ENCODE measurements at places on chromosomes 4 and X.

DNA sequence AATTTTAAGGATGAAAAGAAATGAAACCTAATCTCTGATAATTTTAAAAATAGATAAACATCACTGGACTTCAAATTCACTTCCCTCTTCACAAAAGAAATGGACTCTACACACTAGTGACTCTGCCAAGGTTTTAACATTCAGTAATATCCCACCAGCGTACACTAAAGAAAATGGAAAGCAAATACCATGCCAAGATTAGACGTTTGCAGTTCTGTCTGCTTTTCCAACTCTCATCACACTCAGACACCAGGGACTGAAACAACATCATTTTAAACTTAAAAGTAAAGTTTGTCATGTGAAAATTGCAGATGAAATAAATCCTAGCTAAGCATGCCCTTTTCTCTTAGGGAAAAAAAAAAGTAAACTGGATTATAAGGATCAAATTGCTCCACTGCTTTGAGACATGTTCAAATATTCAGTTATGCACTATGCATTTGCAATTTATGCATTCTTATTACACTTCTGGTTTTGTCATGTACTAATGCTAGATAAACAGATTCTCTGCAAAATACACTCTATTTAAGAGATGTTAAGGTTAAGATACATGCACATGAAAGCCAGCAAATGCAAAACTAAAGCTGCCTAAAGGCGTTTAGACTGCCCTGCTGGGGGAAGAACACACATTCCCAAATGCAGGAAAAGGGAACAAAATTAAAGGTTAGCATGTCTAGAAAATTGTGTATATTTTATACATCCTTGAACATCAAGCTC is 534.4 kb upstream of the EPHA5 start:
- no peak for DNase-seq

DNA sequence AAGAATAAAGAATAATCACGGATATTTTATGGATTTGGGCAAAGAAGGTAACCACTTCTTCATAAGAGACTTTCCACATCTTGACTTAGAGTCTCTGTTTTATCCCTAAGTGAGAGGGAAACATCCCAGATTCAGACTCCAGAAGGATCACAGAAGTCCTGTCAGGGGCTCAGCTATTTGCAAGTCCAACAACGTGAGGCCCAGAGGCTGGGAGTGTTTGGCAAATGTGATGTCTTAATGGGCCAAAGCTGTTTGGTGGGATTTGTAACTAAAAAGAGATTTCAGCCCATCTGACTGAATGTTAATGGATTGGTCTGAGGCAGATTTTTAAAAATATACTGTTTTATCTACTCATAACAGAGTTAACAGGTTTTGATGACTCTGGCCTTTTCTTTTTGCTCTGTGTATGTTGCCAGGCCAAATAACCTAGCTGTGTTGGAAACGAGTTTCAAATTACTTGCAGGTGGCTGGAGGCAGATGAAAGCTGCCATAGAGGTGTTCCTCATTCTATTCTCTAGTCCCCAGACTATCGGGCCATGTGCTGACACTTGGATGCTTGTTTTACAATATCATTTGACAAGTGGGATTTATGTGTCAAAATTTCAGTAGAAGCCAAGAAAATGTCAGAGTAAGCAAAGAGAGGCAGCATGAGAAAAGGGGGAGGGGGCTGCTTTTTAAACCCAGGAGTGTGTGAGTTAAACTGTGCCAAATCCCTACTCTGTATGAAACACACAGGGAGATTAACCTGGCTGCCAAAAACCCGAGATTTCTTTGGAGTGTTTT is 330.9 kb downstream of the DCHS2 start:
- DNase-seq, result no peak

- no peak for DNase-seq
Measured at GRCh38 chr4:175125410-175126068, 207.4 kb downstream of the ADAM29 start.

DNA sequence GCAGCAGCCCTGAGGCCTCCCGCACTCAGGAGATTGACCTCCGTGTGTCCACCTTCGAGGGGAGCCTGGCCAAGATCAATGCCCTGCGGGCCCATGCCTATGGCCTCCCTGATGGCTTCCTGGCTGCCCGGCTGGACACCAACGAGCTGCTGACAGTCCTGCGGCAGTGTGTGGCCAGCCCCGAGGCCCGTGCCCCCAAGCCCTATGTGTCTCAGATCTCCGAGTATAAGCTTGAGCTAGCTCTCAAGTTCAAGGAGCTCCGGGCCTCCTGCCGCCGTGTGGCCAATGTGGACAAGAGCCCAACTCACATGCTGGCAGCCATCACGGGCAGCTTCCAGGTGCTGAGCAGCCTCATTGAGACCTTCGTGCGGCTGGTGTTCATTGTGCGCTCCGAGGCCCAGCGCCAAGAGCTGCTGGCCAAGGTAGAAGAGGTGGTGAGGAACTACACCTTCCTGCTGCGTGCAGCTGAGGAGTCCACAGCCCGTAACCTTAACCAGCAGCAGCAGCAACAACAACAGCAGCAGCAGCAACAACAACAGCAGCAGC is 25.5 kb upstream of the PRPS1 start:
- DNase-seq, result no peak

DNA sequence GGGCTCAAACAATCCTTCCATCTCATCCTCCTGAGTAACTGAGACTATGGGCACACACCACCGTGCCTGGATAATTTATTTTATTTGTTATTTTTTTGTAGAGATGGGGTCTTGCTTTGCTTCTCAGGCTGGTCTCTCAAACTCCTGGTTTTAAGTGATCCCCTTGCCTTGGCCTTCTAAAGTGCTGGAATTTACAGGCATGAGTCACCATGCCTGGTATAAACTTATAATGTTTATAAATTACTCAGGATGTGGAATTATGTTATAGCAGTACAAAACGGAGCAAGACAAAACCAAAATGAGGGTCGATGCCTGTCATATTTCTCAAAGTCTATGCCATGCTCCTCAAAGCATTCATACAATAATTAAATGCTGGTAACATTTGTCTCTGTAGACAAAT is 29.8 kb upstream of the TEX13C start:
- no peak for DNase-seq

- DNase-seq, result peak; percentile 64
Measured at GRCh38 chr4:7377223-7377865, 57.4 kb downstream of the PSAPL1 start.

DNA sequence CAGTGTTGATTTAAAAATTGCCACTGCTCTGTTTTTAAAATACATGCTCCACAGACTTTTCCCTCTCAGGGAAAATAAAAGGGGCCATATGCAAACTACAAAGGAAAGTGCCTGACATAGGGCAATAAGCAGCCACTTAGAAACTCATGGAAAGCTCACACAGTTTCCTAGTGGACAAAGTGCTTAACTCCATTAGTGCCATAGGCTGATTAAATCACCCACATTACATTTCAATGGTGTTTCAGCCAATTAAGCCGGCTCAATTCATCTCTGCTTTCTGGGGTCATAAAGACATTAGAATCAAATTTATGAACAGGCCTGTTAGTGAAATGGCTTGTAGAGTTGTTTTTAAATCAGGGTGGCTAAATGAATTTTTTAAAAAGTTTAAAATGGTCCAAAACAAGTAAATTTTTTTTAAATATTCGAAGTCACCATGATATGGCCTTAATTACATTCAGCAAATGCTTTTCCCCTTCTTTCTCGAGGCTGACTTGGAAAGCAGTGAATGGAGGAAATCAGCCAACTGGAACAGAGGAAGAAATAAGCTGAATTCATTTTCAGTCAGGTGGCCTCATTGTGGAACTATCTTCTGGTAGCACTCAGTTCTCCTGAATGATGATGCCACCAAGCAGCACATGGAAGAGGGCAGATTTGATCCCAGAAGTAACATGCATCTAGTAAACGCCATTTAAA is 2305.1 kb upstream of the AGA start:
- DNase-seq, result no peak

DNA sequence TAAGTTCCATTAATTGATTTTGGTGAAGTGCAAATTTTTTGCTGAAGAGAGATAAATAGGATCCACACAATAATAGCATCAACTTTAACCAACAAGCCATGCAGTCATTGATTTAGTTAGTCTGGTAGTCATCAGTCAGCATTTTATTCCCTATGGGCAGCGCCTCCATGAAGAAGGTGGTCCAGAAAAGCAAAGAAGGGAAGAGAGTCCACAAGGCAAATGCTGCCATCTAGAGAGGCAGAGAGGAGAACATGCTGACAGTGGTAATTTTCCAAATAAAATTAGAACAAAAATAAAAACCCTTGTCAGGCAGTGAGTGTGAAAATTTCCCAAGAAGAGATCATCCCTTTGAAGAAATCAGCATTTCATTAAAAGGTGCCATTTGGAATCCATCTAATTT is 366.7 kb upstream of the FAM241A start:
- no peak for DNase-seq

DNA sequence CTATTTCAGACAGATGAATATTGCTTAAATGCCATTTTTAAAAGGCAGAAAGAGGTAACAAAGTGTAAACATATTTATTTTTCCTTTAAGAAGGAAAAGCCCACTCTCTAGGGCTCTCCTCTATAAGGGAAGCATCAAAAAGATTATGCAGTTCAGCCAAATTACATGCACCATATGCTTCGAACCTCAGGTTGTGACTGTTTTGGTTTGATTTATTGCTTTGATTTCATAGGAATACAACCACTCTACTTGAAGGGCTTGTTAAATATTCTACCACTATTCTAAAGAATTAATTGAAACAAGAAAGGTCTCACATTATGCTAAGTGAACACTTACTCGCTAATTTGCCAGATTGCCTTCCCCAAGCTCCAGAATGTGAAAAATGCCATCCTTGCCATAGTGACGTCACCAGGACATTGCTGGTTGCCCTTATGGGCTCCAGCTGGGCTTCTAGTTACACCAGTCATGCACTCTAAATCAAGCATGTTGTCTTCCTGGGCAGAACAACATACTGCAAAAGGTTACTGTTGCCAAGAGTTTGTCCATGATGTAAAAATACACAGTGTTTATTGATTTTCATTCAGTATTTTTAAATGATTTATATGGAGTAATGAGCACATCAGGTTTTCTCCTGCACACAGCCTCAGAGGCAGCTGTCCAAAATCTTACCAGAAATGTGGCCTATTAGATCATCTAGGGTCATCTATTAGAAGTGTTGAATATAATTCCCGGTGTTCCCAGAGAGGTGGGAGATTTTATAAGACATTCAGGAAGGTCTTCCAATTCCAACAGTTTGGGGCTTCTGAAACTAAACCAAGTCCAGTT is 164.4 kb upstream of the RAPGEF2 start:
- peak; percentile 90 for DNase-seq

GRCh38 chr4:98682719-98683118 is 24.3 kb upstream of the TSPAN5 start:
- DNase-seq, result no peak

DNA sequence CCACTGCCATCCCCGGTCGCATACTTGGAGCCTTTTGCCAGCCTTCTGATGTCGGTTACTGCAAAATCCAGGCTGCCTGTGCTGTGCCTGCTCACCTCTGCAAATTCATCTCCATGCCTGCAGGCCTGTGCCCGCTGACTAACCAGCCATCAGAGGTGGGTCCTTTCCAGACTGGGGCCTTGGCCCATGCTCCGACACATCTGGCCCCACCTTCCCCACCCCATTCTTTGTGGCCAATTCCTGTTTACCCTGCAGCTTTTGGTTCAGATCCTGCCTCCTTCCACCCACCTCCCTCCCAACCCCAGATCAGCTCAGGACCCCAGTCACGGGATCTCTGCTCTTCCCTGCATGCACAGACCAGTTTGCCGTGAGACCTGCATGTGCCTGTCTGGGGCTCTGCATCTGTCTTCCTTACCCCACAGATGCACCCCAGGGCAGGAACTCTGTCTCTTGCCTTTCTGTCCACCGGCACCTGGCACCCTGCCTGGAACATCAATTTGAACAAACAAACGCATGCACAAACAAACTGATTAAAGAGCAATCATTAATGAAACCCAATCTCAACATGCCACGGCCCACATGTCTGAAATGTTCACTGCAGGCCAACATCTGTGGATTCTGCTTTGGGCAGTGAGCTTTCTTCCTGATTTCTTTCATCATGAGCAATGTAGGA is 112.8 kb upstream of the PSAPL1 start:
- peak; percentile 76 for DNase-seq

- no peak for DNase-seq
Measured at GRCh38 chr4:119525005-119525749, 103.4 kb downstream of the PDE5A start.

DNA sequence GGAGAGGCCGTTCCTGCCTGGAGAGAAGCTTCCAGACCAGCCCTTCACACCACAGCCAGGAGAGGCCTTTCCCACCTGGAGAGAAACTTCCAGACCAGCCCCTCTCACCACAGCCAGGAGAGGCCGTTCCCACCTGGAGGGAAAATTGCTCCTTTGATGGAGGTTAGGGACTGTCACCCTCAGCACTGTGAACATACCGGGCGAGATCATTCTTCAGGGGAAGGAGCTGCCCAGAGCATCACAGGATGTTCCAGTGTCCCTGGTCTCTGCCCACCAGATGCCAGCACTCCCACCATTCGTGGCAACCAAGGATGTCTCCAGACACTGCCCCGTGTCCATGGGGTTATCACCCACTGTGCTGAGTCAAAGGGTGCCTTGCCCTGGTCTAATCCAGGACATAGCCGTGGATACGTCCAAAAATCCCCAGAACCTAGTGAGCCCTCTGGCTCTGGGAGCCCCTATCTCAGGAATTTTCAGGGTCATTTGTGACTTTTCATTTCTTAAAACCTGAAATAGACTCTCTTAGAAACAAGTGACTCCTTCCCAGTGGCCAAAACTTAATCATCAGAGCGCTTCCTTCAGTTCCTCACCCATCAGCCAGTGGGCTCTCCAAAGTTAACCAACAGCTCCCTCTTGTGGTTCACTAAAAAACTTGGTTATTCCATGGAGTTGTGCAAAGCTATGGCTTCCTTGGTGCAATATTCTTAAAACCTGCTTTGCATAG is 80.2 kb downstream of the CRMP1 start:
- peak; percentile 62 for DNase-seq

DNA sequence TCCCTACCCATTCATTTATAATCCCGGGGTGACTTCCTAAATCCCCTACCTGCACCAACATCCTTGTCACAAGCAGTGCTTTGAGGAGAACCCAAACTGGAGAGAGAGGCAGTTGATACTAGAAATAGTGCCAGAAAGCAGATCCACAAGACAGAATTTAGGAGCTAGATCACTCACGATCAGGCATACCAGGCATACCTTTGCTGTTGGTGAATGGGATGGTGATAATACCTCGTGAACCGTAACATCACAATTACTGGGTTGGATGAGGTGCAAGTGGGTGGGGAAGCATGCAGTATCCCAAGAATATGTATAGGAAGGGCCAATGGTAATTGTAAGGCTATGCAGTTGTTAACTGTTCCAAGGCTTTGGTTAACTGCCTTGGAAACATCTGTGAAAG is 129.3 kb downstream of the TMA16 start:
- no peak for DNase-seq

GRCh38 chr4:75696071-75696470 is 22.9 kb upstream of the G3BP2 start:
- DNase-seq, result no peak
